ENCODE measurements at places on chromosomes 12 and 14.

GRCh38 chr14:100159865-100160533 lies 554 bp upstream of the DEGS2 start:
- DNase-seq: no peak

GRCh38 chr12:54954228-54954627 lies 30.3 kb downstream of the TESPA1 start:
- DNase-seq: no peak

DNA sequence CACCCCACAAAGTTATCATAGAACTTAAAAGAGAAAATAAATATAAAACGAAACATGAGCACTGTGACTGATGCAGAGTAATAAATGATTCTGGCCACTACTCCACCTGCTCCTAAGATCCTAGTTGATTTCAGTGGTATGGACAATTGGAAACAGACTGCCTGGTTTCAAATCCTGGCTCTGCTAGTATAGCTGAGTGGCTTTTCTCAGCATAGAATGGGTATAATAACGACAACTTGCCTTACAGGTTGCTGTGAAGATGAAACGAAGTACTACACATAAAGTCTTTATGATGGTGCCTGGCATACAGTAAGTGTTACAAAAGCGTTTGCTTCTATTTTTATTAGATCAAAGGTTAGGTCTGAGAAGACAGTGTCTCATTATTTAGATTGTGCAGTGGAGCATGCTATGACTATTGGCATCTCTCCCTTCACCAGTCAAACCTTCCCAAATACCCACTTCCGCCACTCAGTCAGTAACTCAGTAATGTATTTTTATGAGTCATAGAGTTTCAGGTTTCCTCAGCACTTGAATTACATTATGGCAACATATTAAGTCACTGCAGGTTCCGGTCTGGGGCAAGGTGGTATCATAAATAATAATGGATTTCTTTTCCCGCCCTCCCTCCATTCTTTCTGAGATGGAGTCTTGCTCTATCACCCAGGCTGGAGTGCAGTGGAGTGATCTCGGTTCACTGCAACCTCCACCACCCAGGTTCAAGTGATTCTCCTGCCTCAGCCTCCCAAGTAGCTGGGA lies 29.7 kb upstream of the NR2C1 start:
- DNase-seq: peak; percentile 28

- no peak for DNase-seq
Observed at GRCh38 chr12:6608592-6609281, 1.6 kb upstream of the CHD4 start.

GRCh38 chr14:95254288-95254687 lies 65.4 kb downstream of the CLMN start:
- no peak for DNase-seq

DNA sequence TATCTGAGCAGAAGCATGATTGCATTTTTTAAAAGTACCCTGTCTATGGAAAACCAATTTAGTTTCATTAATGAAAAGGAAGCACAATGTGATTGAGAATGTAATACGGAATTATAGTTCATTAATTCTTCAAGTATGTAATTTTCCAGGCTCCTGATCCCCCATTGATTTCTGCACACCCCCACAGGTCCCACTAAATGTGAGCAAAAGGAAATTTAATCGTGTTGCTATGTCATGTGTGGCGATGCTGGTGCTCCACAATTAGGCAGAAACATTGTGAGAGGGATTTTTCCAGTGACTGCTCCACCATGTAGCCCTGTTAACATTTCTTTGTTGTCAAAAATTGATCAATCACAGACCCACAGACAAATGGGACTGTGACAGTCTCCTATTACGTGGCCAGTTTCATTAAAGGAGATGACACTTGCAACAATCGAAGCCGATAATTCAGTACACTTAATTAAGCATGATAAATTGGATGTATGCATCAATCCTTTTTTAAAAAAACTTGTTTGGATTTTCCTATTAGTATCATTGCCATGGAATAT lies 306.0 kb downstream of the NELL2 start:
- no peak for DNase-seq

DNA sequence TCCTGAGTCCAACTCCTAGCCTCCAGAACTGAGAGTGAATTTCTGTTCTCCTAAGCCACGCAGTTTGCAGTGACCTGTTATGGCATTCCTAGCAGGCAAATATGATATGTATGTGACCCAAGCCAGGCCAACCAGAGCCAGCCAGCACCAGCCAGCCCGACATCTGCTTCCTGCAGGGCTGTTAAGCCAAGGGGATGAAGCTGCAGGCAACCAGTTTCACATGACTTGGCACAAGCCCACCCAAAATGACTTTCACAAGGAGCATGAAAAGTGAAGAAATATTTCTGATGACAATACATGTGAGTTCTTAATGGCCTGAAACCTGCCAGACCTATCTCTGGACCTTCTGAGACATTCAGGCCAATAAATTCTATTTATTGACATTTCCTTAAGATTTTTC lies 68.1 kb downstream of the ITPK1 start:
- DNase-seq: no peak

GRCh38 chr14:80959496-80959895 lies 4.1 kb downstream of the TSHR start:
- DNase-seq: peak; percentile 22

Data from NCI-H1092 (cell line).